ENCODE measurements at places on chromosomes 13 and 19. TPM values are rescaled to one million over a fixed set of nuclear protein-coding genes. Genes with fewer than 3 reads are reported as not detected.

TLE6 gene
- total RNA-seq, result 0.51 TPM

SIGLECL1 gene
- not detected for total RNA-seq

PRKCSH gene
- total RNA-seq, result 334 TPM

ABHD17A gene
- 104 TPM for total RNA-seq

KLK14 gene
- total RNA-seq, result not detected

RUBCNL gene
- total RNA-seq, result 0.16 TPM

SIGLEC12 gene
- total RNA-seq, result not detected

DAND5 gene
- 0.16 TPM for total RNA-seq

MBD3L3 gene
- not detected for total RNA-seq

PTPRH gene
- 3.7 TPM for total RNA-seq

PSG3 gene
- not detected for total RNA-seq

LILRA1 gene
- not detected for total RNA-seq

SYNE4 gene
- total RNA-seq, result 3.4 TPM

ZNF578 gene
- total RNA-seq, result 0.16 TPM

ZNF324B gene
- 7.1 TPM for total RNA-seq

ZNF573 gene
- total RNA-seq, result 3.2 TPM

S1PR5 gene
- 0.65 TPM for total RNA-seq

FCER2 gene
- not detected for total RNA-seq

CDADC1 gene
- total RNA-seq, result 2.4 TPM

PNMA8B gene
- 0.81 TPM for total RNA-seq

EXOC3L2 gene
- 0.13 TPM for total RNA-seq

ASPDH gene
- not detected for total RNA-seq

ZNF835 gene
- 0.65 TPM for total RNA-seq

ZNF540 gene
- total RNA-seq, result 0.16 TPM

KIR3DL1 gene
- total RNA-seq, result not detected

ZNF497 gene
- under 0.01 TPM for total RNA-seq

NKPD1 gene
- total RNA-seq, result under 0.01 TPM

CLEC17A gene
- not detected for total RNA-seq

TMEM238 gene
- 3.3 TPM for total RNA-seq

EFNA2 gene
- total RNA-seq, result 0.65 TPM

CDX2 gene
- not detected for total RNA-seq

APOE gene
- total RNA-seq, result 12.2 TPM

BEST2 gene
- total RNA-seq, result not detected

CARM1 gene
- total RNA-seq, result 67.5 TPM

ZNF681 gene
- total RNA-seq, result 1.6 TPM

FOSB gene
- total RNA-seq, result 15.2 TPM

NEK5 gene
- under 0.01 TPM for total RNA-seq

PIP5K1C gene
- total RNA-seq, result 43.7 TPM

DNM2 gene
- 127 TPM for total RNA-seq

TMEM255B gene
- total RNA-seq, result 1.8 TPM

COL4A1 gene
- 1,642 TPM for total RNA-seq

TUBA3C gene
- total RNA-seq, result not detected

N4BP2L1 gene
- 4.2 TPM for total RNA-seq

KLK8 gene
- total RNA-seq, result not detected

CLEC4G gene
- total RNA-seq, result not detected

DOCK9 gene
- total RNA-seq, result 63.1 TPM

SMIM44 gene
- total RNA-seq, result not detected

ZNF626 gene
- total RNA-seq, result 4.6 TPM

CGB1 gene
- total RNA-seq, result 3.7 TPM

ATP4A gene
- not detected for total RNA-seq

FFAR1 gene
- not detected for total RNA-seq

STOML3 gene
- total RNA-seq, result not detected

IGFL2 gene
- 0.63 TPM for total RNA-seq

ZNF85 gene
- 8.0 TPM for total RNA-seq

Data from mesangial cell (primary cell).